ENCODE measurements at places on chromosomes 16 and 17. TPM values are rescaled to one million over a fixed set of nuclear protein-coding genes. Genes with fewer than 3 reads are reported as not detected.
A peak's percentile ranks its signal among the peaks of the same experiment; 100 is the strongest.

Gene RNF112
- total RNA-seq: 0.60 TPM

DNA sequence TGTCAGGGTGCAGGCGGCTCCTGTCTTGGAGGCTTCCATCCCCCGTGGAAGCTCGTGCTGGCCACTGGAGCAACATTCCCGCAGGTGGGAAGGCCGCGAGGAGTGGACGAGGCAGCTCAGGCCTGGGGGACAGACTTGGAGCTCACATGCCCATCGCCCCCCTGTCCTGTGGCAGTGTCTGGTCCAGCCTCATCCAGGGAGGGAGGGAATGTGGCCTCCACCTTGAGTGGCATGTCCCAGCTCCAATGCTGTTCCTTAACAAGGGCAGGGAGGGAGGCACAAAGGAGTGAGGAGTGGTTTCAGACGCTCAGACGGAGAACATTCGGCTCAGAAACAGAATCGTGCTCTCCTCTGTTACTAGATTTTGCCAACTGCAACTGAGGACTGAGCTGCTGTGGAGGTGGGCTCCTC, 159.4 kb upstream of the CHMP6 start:
- no peak for DNase-seq

Gene SARM1
- total RNA-seq: 13.4 TPM

Gene TEKT5
- total RNA-seq: 0.52 TPM

DNA sequence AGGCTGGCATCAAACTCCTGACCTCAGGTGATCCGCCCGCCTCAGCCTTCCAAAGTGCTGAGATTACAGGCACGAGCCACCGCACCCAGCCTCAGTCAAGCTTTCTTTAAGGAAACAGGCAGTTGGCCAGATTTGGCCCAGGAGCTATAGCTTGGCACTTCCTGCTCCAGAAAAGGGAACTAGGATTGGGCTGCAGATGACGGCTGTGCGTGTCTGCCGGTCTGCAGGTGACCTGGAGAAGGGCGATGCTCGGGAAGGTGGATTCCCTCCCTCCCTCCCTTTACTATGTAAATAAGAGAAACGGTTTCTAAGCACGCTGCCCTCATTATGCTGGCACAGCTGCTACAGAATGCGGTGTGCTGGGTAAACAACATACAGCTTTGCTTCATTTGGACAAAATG, 215.9 kb downstream of the RPTOR start:
- peak; percentile 44 for DNase-seq

DNA sequence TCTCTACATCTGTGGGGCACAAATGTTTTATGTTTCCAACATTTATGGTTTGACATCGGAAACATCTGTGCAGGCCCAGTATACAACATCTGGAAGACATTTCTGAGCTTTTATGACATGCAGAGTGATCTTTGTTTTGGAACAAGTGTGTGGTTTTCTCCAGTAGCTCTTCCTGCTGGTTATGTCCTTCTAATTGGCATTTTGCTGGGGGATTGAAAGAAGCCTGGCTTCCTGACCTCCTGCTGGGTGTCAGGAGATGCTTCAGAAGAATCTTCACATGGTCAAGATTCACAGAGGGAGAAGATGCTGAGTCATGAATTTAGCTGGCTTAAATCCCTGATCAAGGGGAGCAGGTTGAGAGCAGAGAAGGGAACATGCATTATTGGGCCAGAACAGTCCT, 279.5 kb upstream of the MYOCD start:
- DNase-seq: no peak

GRCh38 chr17:21353326-21354010, 22.7 kb upstream of the KCNJ12 start:
- no peak for DNase-seq

Gene SCARF1
- total RNA-seq: 0.97 TPM

Gene TPSG1
- total RNA-seq: 0.43 TPM

DNA sequence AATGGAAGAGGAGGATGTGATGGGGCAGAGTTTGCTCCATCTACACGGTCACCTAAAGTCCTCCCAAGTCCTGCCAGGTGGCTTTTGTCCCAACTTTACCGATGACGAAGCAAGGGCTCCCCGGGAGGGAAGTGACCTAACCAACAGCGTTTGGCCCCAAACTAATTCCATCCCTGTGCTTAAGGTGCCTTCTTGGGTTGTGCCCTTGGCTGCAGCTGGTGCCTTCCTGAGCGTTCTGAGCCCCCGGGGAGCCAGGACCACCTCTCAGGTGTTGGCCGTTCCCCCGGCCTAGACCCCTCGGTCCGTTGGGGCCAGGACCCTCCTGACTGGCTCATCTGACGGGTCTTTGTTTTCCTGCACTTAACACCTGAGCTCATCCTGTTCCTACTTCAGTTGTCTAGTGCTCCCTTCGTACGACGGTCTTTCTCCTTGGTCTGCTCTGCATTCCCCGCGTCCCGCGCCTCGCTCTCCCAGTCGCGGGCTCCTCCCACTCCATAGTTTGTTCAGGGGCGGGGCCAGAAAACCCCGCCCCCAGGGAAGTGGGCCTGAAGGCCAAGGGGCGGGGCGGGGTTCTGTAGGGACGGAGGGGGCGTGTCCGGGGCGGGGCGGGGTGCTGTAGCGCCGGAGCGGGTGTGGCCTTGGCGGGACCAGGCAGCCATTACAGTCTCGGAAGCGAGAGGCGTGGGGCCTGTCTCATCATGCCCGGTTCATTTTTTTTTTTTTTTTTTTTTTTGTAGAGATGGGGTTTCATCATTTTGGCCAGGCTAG, 822 bp upstream of the ZSCAN10 start:
- DNase-seq: peak; percentile 91

DNA sequence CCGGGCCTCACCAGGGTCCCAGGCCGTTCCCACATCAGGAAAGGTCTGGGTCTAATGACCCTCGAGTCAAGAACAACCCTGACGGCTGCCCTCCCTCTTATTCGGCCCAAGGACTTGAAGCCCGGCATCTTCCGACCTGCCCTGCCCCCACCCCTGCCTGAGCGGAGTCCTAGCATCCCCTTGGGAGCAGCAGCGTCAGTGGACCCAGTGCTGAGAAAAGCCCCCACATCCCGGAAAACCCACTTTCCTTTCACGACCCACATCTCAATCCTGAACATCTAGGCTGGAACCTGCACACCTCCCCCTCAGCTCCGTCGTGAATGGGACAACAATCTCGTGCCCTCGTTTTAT, 769 bp downstream of the TMEM88 start:
- no peak for DNase-seq

Gene SKAP1
- 0.79 TPM for total RNA-seq

- no peak for DNase-seq
Observed at GRCh38 chr16:7366041-7366440, 33.4 kb downstream of the RBFOX1 start.

Gene NTN1
- 17.4 TPM for total RNA-seq

Gene SOST
- total RNA-seq: not detected

GRCh38 chr17:16381496-16381820, 567 bp downstream of the UBB start:
- DNase-seq: no peak

Gene NOG
- 13.7 TPM for total RNA-seq

GRCh38 chr16:18979936-18980335, 3.8 kb upstream of the TMC7 start:
- DNase-seq: no peak

DNA sequence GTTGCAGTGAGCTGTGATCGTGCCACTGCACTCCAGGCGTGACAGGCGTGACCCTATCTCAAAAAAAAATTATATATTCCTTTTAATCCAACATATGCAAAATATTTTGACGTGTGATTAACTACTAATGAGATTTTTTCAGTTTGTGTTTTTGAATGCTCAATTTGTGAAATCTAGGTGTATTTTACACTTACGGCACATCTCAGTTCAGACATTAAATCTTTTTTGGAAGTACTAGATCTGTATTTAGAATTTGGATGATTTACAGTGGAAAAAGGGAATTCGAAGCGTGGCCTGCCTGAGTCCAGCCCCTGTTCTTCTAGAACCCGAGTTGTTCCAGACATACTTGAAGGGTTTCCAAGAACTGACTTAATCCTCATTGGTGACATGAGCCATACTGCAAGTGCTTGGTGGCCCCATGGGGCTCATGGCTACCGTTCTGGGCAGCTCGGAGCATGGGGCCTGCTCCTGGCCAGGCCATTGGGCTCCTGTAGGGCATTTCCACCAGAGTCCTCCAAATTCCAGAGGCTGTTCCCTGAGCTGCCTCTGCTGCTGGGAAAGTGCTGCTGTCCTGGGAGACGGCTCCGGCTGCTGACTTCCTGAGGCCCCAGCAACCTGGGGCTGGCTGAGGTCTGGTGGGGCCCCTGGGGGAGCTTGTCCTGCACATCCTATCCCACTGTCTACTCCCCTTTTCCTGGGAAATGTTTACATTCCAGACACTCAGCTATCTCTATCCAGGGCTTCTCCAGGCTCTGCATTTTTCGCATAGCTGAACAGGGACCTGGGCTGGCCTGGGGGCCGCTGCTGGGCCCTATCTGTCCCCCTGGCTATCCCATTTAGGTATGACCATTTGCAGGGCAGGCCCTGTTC, 27.2 kb downstream of the LLGL2 start:
- DNase-seq: no peak

DNA sequence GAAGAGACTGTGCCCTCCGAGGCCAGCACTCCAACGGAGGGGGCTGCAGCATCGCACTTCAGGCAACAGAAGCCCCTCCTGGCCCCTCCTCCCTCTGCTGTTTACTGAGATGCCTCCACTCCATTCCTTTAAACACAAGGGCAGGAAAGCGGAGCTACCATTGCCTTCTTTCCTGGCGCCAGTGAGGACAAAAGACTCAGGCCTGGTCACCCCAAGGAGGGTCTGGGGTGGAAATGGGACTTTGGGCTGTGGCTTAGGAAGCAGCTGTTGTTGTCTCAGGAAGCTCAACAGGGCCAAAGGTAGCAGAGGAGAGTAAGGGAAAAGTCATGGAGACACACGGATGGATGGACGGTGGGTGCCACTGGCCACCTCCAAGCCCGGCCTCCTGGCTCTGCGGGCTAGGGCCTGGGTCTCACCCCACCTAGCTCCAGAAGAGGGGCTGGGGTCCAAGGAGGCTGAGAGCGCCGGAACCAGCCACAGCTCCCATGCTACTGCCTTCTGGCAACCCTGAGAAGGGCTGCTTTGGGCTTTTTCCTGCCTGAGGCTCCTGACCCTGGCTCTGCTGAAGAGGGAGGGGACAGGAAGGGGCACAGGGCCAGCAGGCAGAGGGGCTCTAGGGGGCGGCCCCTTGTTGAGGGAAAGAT, 11.1 kb downstream of the CD300LG start:
- no peak for DNase-seq

DNA sequence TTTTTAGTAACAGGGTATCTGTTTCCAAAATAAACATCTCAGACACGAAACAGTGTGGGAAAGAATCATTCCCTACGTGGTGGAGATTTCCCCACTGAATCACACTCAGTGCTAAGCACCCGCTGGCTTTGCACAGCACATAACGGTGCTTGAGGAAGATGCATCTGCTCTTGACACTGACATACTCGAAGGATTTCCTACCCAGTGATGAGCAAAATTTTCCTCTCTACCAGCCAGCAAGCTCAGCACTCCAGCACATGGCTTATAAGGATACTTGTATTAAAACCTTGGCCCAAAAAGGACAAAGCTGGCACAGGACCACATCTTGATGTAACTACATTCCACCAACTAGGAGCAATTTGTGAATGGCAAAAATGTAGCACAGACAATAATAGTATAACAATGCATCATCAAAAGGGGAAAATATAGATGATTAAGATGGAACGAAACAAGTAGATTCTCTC, 59.0 kb downstream of the ANKFY1 start:
- peak; percentile 13 for DNase-seq

Gene TPSD1
- not detected for total RNA-seq

Gene PIMREG
- total RNA-seq: 7.6 TPM

Gene TEDC2
- total RNA-seq: 10.5 TPM

Gene CCL15
- total RNA-seq: 2.0 TPM

- no peak for DNase-seq
Observed at GRCh38 chr16:63703612-63704011, 1418.3 kb downstream of the CDH11 start.

- no peak for DNase-seq
Observed at GRCh38 chr16:59887856-59888255, 1153.7 kb upstream of the GOT2 start.

Gene CES2
- total RNA-seq: 54.1 TPM

GRCh38 chr16:80148826-80149225, 392.0 kb upstream of the DYNLRB2 start:
- no peak for DNase-seq

All from type B pancreatic cell (in vitro differentiated cells).